Fibroblast of pulmonary artery (primary cell): ENCODE measurements at places on chromosomes 11 and 22.

DNA sequence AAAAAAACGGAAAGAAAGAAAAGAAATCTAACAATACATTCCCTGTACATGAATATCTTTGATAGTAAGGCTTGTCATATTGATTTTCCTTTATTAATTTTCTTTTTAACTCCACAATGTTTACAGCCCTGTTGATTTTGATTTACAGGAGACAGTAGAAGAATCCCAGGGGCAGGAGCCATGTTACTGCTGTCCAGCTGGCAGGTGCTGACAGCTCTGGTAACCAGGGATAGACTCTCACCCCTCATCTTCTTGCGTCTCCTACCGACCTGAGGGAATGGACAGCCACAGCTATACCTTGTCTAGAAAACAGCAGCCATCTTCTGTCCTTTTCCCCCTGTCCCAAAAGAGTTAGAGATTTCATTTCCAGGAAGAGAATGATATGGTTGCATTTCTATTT lies 37.4 kb downstream of the PRDM10 start:
- DNase-seq: no peak

GRCh38 chr11:1228921-1229451 lies 6.1 kb downstream of the MUC5B start:
- no peak for DNase-seq

GRCh38 chr11:34721646-34722045 lies 100.8 kb downstream of the EHF start:
- DNase-seq: peak; percentile 37

DNA sequence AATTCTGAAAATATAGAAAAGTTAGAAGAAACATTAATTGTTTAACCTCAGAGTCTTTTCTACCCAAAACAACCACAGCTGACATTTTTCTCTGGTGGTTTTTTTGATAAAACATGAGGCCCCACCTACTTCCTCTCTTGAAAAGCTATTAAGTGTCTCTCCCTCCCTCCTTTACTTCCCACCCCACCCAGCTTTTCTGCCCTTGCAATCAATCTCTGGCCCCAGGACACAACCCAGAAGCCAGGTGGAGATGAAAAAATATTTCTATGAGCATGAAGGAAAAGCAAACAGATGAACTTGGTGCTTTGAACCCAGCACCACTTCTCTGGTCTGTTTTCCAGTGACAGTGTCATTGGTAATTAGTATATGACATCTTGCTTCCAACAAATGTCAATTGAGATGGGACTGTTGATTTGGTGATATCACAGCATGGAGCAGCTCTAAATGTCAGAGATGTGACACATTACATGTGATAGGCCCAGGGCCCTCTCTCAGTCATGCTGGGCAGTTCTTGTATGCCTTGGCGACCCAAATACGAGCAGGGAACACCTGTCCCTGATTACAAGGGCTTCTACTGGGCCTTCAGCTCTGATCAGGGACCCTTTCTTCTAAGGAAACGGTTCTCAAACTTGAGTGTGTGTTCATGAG lies 23.9 kb upstream of the TMPRSS13 start:
- no peak for DNase-seq

DNA sequence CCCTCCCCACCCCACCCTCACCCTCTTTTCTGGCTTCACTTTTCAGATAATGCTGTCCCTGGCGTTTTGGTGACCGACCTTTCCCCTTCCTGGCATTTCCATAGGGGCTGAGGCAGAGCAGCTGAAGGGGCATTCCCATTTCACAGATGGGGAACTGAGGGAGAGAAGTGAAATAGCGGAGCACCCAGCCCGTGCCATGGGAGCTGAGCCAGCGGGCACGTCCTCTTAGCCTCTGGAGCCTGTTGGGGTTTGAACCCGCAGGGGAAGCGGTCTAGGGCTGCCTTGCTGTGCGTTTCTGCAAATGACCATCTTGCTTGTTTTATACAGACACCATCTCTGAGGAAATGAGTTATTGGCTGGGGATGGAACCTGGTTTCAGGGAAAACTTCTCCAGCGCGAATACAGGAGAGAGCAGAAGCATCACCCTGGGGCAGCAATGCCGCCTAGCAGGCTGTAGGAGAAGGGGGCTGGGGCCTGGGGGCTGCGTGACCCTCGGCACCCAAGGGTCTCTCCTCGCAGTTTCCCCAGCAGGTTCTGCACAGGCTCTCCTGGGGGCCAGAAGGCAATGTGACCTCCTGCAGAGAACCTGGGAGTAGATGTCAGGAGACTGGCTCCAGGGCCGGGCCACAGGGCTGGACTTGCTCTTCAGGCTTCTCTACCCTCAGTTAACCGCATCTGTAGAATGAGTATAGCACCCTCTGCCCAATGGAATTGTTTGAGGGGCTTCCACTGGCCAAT lies 1.5 kb downstream of the PTPRJ start:
- no peak for DNase-seq

- DNase-seq: peak; percentile 25
These were observed 8.7 kb upstream of the LTO1 start for GRCh38 chr11:69683764-69684333.

DNA sequence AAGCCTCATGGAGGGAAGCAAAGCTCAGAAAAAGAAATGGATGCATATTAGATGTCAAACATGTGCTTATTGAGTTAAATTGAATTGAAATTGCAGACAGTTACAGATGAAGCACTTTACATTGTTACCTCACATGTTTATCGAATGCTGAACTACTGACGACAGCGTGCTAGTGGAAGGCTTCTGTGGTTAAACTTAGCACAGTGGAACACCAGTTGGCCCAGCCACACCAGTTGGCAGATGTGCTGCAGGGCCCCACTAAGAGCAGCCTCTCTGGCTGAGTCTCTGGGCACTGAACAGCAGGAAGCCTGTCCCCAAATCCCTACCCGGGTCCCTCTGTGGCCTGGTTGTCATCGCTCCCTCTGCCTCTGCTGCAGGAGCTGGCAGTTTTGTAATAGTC lies 242.1 kb downstream of the NTM start:
- DNase-seq: no peak

DNA sequence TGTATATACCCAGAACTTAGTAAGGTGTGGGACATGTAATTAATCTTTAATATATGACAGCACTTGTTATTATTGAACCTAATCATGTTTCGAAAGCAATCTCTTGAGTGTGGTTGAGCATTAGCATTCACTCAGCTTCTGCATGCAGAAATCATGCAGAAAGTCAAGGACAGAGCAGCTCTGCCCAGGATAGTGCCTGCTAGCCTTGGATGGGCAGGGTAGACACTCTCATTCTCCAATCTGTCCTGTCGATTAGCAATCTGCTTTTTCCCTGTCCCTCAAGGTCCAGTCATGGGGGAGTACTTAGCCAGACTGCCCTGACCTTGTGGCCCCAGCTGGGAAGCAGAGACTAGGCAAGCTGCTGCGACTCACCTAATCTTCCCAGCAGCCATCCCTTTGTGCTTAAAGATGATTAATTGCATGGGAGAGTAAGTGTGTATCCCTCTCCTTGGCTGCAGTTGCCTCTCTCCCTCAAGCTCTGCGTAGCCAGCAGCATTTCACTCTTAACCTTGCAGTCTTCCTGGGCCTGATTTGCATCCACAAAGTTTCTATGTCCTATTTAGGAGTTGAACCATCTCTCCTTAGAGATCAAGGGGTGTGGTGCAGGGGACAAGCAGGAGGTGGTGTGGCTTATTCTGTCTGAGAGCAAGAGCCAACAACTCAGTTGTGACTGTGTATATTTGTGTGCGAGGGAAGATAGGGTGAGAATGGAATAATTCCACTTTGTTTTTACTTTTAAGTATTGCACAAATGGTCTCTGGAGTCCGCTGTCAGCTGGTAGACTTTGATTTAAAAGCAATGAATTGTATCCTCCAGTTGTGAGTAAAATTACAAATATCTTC lies 101.4 kb downstream of the FDX1 start:
- no peak for DNase-seq

- DNase-seq: no peak
These were observed 18.7 kb downstream of the TMPRSS13 start for GRCh38 chr11:117910525-117910924.

- DNase-seq: no peak
These were observed 260.6 kb downstream of the SOX6 start for GRCh38 chr11:16095756-16096155.

DNA sequence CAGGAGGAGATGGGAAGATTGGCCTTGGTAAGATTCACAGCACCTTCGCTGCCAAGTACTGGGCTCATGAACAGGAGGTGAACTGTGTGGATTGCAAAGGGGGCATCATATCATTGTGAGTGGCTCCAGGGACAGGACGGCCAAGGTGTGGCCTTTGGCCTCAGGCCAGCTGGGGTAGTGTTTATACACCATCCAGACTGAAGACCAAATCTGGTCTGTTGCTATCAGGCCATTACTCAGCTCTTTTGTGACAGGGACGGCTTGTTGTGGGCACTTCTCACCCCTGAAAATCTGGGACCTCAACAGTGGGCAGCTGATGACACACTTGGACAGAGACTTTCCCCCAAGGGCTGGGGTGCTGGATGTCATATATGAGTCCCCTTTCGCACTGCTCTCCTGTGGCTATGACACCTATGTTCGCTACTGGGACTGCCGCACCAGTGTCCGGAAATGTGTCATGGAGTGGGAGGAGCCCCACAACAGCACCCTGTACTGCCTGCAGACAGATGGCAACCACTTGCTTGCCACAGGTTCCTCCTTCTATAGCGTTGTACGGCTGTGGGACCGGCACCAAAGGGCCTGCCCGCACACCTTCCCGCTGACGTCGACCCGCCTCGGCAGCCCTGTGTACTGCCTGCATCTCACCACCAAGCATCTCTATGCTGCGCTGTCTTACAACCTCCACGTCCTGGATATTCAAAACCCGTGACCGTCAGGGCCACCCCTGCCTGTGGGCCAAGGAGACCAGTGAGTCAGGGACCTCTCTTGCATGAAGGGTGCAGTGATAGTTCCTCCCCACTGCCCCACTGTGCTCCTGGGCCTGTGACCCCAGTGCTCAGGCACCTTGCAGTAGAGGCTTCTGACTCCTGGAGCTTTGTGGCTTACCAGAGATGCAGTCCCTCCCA lies 83.6 kb downstream of the BCR start:
- no peak for DNase-seq

DNA sequence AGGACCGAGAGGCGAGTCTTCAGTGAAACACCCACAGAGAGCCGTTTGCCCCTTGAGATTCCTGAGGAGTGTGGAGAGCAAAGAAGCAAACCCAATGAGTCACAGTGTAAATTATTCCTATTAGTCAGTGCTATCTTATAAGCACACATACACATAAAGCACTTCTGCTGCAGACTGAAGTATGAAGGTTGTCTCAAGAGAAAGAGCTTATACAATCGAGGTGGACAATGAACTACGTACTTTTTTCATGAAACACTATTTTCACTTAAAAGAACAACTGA lies 37.3 kb downstream of the GALNT18 start:
- DNase-seq: peak; percentile 27

- DNase-seq: no peak
These were observed 46.6 kb downstream of the KCNC1 start for GRCh38 chr11:17781221-17781620.

- DNase-seq: no peak
These were observed 72.1 kb downstream of the AMOTL1 start for GRCh38 chr11:94840209-94840608.

- peak; percentile 76 for DNase-seq
These were observed 64.6 kb downstream of the ST3GAL4 start for GRCh38 chr11:126419801-126420697.

GRCh38 chr11:61108847-61109585 lies 6.7 kb downstream of the CD5 start:
- no peak for DNase-seq

GRCh38 chr11:1256257-1257045 lies 33.6 kb downstream of the MUC5B start:
- DNase-seq: no peak

- DNase-seq: no peak
These were observed 8.4 kb downstream of the AQP11 start for GRCh38 chr11:77598195-77598594.

- DNase-seq: no peak
These were observed 159.3 kb downstream of the BRD1 start for GRCh38 chr22:49668402-49668801.

DNA sequence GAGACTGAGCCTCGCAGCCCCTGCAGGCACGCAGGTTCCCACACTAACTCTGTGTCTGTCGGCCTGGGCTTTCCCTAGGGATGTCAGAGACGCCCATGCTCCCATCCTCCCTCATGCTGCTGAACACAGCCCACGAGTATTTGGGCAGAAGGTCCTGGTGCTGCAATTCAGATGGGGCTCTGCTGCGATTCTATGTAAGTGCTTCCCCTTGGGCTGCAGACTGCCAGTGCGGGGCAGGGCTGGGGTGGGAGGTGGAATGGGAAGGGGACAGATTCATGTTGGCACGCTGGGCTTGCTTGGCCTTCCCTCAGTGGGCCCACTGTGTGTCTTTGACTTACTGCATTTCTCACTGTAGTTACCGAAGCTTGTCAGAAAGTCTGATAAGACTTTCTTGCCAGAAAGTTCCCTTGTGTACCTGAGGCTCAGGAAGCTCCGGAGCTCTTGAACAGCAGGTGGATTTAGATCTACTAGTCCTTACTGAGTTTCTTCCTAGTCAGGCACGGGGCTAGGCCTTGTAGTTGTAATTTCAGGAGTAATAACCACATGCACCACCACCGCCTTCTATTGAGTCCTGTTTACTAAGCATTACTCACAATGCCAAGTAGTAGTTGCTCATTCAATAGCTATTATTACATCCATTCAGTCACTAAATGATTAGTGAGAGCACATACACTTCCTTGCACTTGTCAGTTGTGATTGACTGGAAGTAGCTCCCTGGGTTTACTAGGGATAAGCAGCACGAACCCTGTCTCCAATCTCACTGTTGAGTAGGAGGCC lies 65.2 kb downstream of the CABIN1 start:
- DNase-seq: no peak

DNA sequence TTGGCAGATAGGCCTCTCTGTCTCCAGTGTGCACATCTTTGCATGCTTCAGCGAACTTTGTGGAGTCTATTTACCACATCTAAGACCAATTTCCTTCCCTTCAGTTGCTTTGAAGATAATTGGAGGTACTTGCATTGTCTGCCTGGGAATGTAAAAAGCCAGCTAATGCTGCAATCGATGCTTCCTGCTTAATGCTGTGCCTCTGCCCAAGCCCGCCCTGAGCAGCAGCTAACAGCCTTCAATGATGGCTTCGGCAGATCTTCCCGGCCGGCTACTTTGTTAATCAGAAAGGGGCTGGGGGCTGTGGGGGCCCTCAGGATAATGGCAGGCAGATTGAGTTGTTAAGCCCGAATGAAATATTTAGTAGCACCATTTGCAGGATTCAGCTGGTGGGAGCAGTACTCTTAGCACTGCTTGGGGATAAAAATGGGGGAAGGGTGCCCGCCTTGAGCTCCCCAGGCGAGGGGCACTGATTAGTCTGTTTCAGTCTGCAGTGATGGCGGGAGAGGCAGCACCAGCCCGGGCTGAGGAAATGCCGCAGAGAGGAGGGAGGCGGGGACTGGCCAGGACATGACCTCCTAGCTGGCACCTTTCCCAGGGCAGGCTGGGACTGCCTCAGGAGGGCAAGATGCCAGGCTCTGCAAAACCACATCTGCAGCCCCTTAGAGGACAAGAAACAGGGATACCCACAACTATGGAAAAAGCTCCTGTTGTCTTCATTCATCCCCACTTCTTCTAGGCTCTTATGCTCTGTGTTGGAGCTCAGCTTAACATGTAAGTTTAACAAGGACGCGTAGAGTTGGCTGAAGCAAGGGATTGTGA lies 460.0 kb downstream of the BUD13 start:
- DNase-seq: peak; percentile 34
